ENCODE measurements at places on chromosomes 1 and 21. TPM values are rescaled to one million over a fixed set of nuclear protein-coding genes. Genes with fewer than 3 reads are reported as not detected.

PCSK9 gene
- not detected for total RNA-seq

DMRTA2 gene
- total RNA-seq = under 0.01 TPM

CCDC181 gene
- total RNA-seq = not detected

MYBPHL gene
- not detected for total RNA-seq

FCRL4 gene
- total RNA-seq = not detected

ZNF697 gene
- total RNA-seq = 4.1 TPM

GUCA2A gene
- not detected for total RNA-seq

TTC13 gene
- total RNA-seq = 24.6 TPM

DCST2 gene
- 0.10 TPM for total RNA-seq

TOMM20 gene
- 89.1 TPM for total RNA-seq

COPA gene
- total RNA-seq = 89.4 TPM

CFAP141 gene
- total RNA-seq = not detected

TFF1 gene
- not detected for total RNA-seq

LCE7A gene
- total RNA-seq = not detected

RGS8 gene
- not detected for total RNA-seq

HIVEP3 gene
- 3.9 TPM for total RNA-seq

DIRAS3 gene
- not detected for total RNA-seq

Data from mononuclear cell (primary cell).